ENCODE measurements at places on chromosomes 7 and 10.

GRCh38 chr7:149742075-149742701 is 31.2 kb downstream of the ZNF467 start:
- peak; percentile 53 for DNase-seq

DNA sequence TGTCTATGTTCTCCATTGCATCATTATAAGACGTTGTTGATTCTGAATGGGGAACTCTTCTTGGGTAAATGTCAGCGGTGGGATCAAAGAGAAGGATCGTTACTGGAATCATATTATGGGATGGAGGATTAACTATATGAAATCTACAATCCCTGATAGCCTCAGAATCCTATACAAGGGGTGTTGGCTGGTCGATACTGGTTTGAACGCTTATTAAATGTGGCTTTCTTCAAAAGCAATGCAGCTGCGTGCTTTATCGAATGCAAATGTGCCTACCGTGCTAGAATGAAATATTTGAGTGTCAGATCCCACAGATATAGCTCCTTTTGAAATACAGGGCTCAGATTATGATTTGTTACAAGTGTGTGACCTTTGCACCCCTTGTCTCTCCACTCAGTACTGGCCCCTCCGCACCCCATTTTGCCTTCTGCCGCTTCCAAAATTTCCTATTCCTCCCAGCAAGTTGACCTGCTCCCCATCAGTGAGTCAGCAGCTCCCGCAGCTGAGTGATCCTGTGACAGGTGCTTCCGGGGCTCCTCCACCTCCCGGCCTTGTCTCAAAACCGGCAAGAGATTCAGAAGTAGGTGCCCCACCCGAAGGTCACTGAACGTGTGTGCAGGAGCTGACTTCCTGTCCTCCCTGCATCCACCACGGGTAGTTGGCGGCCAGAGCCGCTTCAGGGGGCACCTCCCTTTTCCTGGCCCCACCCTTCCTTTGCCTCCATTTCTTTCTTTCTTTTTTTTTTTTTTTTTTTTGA is 76.6 kb downstream of the PTPRE start:
- DNase-seq, result peak; percentile 71

DNA sequence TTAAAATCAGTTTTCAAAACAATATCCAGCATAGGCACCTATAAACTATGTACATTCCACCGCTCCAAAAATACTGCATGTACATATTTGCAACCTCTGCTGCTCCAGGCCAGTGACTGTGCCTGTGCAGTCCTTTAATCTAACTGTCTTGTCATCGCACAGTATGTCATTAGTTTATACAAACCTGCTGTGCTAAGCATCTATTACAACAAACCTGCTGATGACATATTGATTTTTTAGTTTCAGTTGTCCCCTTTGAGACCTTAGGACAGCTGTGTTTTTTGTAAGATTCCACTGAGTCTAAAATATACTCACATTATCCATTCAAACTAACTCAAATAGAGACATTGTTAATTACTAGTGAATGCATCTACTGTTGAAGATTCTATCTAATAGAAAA is 33.1 kb downstream of the SEMA3C start:
- no peak for DNase-seq

GRCh38 chr7:26574476-26574875 is 282.8 kb downstream of the SNX10 start:
- peak; percentile 26 for DNase-seq

DNA sequence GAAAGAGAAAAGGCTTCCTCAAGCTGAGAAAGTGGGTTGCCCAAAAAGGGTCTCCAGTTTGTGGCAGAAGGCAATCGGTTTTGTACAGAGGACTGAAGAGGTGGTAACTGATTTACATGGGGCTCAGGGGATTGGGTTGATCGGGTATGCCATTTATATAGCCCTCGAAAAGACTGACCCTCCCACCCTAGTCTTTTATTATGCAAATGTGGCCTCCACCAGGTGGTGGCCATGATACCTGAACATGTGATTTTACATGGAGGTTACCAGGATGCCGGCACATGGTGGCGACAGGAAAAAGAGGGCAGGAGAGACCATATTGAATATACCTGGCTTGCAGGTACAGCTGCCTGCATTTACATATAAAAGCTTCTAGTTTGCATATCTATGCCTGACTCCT is 36.7 kb downstream of the ATE1 start:
- DNase-seq, result no peak

DNA sequence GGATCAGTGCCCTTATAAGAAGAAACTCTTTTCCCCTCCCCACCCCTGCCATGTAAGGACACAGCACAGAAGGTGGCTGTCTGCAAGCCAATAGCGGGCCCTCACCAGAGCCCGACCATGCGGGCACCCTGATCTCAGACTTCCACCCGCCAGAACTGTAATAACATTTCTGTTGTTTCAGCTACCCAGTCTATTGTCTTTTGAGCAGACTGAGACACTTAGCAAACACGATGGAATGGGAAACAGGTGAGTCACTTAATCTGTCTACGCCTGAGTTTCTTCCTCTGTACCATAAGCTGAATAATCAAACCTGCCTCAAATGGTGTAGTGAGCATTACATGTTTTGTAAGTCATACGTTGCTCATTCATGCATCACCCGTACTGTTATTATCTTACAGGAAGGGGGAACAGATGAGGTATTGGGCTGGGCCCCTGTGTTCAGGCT is 58.2 kb downstream of the STRA8 start:
- DNase-seq, result peak; percentile 78

GRCh38 chr7:69218576-69218975 is 379.7 kb upstream of the AUTS2 start:
- no peak for DNase-seq

DNA sequence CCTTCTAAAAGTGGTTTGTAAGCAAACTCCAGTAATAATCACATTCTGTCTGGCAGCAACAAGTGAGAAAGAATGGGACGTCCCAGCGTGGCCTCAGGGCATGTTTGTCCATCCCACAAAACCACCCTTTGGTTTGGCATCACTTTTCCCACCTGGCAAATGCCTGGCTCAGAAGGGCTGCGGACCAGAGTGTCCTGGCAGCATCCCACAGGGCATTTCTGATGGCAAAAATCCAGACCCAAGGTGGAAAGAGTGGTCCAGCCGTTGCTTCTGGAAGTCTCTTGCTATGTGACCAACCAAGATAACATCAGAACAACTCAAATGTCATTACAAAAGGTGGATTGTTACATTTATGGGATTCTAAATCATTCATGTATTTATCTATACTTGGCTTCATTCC is 174.4 kb downstream of the CREB5 start:
- peak; percentile 43 for DNase-seq
